Germinal center (tissue), 1 donor: ENCODE measurements at places on chromosomes 5 and 9.

DNA sequence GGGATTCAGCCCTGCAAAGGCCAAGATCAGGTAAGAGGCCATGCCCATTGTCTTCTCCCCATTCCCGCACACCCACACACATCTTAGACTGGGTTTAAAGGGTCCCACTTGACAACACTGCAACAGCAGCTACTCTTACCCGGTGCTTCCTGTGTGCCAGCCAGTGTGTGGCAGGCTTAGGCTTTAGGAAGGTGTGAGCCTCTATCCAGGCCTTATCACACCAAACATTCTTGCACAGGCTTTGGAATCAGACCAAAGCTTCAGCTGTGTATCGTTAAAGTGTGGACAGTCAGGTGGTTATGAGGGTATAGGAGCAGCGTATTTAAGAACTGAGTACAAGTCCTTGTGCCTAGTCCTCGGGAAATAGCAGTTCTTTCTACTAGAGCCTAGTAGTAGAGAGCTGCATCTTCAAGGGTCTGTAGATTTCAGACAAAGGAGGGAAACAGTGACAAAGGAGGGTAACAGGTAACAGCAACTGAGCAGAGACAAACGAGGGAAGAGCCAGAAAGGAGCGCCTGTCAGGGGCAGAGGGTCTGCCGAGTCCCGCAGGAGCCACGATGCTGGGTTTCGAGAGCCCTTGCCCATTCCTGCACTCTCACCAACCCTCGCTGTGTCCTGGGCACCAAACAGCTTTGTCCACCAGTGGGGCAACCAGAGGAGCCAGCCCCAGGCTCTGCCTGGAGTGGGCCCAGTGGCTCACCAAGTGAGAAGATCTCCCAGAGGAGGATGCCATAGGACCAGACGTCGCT is 30.9 kb downstream of the CSF1R start:
- DNase-seq, result no peak

DNA sequence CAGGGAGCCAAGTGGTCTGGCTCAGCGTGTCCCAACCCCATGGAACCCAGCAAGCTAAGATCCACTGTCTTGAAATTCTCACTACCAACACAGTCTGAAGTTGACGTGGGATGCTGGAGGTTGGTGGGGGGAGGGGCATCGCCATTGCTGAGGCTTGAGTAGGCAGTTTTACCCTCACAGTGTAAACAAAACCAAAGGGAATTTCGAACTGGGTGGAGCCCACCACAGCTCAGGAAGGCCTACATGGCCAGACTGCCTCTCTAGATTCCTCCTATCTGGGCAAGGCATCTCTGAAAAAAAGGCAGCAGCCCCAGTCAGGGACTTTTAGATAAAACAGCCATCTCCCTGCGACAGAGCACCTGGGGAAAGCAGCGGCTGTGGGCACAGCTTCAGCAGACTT is 17.1 kb upstream of the FBXL17 start:
- DNase-seq, result no peak

- no peak for DNase-seq
Observed at GRCh38 chr9:24620741-24621140, 75.0 kb upstream of the IZUMO3 start.

DNA sequence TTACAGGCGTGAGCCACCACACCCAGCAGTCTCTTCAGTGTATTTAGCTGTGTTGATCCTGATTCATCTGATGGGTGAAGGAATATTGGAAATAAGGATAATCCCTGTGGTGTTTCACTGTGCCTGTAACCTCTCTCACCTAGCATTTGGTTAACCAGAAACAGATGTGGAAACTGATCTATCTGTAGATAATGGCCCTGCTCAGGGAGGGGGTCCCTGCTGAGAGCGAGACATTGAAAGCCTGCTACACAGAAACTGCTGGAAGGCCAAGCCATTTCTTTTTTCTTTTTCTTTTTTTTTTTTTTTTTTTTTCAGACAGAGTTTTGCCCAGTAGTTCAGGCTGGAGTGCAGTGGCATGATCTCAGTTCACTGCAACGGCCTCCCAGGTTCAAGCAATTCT is 28.4 kb downstream of the QRFP start:
- no peak for DNase-seq

GRCh38 chr5:174723315-174723978 is 935 bp upstream of the MSX2 start:
- DNase-seq, result no peak

- DNase-seq, result no peak
Observed at GRCh38 chr5:537098-537497, 12.8 kb upstream of the SLC9A3 start.

GRCh38 chr5:37116359-37116758 is 132.8 kb downstream of the CPLANE1 start:
- DNase-seq, result no peak

DNA sequence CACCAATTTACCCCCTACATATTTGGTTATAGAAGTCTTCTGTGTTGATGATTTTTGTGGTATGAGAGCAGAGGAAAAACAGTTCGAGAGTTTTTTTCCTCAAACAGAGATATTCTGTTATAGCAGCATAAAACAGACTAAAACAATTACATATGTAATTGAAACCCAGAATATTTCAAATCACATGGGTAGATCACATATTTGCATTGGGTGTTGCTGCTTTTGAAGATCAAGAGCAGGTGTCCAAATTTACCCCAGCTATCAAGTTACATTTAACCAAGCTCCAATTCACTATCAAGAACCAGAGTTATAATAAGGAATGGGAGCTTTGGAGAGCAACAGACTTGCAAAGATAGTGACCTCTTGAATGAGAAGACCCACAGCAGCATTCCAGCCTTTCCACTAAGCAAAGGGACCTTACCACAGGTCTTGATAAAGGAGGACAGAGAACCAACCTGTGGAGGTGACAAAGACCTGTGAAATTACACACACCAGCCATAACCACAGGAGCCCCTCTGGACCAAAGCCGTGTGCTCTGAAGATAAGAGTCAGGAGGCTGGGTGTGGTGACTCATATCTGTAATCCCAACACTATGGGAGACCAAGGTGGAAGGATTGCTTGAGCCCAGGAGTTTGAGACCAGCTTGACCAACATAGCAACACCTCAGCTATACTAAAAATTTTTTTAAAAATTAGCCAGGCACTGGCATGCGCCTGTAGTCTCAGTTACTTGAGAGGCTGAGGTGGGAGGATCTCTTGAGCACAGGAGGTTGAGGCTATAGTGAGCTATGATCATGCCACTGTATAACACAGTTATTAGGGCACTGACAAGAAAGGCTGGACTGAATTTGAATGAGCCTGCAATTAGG is 4.0 kb upstream of the CCL28 start:
- DNase-seq, result no peak

DNA sequence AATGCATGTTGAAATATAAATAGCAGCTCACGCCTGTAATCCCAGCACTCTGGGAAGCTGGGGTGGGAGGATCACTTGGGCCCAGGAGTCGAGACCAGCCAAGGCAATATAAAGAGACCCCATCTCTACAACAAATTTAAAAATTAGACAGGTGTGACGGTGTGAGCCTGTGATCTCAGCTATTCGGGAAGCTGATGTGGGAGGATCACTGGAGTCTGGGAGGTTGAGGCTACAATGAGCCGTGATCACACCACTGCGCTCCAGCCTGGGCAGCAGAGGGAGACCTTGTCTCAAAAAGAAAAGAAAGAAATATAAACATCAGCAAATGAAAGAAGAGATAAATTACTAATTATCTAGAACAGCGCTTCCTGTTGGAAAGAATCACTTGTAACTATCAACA is 105.0 kb downstream of the MAPKAP1 start:
- DNase-seq, result no peak

GRCh38 chr9:21252721-21253547 is 13.1 kb upstream of the IFNA14 start:
- no peak for DNase-seq

DNA sequence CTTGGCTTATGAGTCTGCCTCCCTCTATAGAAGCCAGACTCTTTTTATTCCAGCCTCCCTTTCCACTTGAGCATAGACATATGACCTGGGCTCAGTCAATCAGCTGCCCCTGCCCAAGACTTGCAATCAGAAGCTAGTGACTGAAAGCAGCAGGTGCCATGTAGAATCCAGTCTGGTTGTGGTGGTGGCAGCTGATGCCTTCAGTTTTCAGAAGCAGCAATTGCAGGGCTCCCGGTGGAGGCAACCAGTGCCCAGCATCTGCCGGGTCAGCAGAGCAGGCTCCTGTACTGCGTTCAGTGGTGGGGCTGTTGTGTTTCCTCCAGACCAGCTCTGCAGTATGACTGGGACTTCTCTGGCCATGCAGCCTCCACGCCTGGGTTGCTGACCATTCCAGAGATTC is 53.9 kb upstream of the PALM2AKAP2 start:
- DNase-seq, result no peak
